Stimulated activated CD4-positive, alpha-beta T cell treated with anti-CD3 and anti-CD28 coated beads, Interleukin-1b, Interleukin-23, amount 100 ng/mL, for 1 hour (primary cell): ENCODE measurements at places on chromosomes 3 and 15.

DNA sequence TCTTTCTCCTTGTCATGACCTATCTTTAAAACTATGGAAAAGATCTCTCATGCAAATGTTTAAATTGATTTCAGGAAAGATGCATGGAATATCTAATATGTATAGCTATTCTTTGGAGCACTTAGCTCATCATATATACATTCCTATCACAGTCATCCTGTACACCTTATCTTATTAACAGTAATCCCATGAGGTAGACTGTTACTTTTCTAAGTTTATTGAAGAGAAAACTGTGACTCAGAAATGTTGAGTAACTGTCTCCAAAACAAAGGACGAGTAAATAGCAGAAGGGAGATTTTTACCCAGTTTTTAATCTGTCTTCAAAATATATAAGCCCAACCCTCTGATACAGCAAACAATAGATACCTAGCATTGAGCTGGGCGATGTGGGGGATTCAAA, 308.3 kb downstream of the GAP43 start:
- DNase-seq: no peak

GRCh38 chr3:78186404-78186803, 1146.5 kb downstream of the ROBO2 start:
- DNase-seq: no peak

DNA sequence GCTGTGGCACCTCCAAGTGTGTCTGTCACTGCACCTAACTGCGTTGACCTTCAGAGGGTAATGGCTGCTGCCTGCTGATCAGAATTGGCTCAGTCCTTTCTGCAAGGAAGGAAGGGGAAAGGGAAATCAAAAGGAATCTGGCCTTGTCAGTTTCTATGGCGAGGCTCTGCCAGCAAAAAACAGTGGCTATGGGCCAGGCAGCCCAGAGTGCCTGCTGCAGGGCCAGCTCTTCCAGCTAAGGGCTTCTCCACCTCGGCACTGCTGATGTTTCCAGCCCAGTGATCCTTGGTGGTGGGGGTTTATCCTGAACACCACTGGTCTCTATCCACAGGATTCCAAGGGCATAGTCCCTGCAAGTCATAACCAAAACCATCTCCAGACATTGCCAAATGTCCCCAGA, 184.3 kb downstream of the TJP1 start:
- DNase-seq: no peak

DNA sequence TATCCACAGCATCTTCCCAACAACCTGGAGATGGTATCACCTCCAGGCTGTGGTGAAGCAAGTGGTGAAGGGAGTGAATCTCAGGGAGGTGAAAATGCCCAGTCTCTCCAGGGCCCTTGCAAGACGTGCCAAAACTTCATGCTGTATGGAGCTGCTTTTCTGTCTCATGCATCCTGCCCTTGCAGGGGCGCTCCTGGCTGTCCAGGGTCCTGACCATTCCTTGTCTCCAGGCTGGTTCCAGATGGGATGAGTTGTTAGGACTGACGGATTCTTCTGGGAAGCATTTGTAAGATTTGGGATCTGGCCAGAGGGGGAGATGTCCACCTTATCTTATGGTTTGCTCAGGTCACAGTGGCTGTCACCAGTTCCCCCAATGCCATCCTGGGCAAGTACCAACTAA, 15.8 kb downstream of the TGM4 start:
- DNase-seq: no peak

DNA sequence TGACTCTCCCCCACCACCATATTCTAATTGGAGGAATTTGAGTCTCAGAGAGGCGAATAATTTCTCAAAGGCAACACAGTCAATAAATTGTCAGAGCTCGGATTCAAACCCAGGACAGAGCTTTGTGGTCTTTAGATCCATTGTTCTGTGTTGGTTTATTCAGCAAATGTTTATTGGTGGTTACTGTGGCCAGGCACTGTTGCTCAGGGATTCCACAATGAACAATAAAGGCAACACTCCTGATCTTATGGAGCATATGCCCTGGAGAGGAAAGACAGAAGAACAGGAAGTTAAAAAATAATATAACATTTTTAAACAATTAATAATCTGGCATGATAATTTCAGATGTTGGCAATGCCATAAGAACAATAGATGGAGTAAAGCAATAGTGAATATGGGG, 291.7 kb upstream of the NR2E3 start:
- no peak for DNase-seq

DNA sequence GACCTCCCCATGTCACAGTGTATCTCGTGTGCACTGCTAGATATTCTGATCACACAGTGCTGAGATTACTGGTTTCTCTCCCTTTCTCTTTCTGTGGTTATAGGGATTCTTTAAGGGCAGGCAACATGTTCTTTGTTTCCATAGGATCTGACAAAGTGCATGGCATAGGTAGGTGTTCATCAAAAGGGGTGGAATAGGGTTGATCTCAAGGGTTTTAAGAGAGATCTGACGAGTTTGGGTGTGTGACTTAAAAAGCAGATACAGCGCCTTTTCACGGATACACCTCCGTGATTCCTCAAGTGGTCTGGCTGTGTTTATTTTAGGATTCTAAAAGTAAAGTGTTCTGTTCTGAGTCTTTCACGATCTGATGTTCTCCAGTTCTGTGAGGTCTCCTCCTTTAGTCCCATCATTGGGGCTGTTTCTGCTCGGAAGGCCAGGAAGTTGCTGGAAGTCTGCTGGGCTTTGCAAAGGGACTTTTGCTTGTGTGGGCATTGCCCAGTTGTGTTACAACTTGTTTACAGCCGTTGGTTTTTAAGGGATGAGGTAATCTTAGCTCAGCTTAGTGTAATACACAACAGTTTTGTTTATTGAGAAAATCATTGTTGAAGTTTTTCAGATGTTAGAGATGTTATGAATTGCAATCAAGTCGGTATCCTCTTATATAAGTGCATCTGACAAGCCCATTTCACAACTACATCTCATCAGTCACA, 34.8 kb downstream of the IGF1R start:
- no peak for DNase-seq

- DNase-seq: no peak
Observed at GRCh38 chr3:172241405-172241804, 202.0 kb downstream of the FNDC3B start.

GRCh38 chr15:99476413-99477222, 89.2 kb upstream of the MEF2A start:
- DNase-seq: no peak

DNA sequence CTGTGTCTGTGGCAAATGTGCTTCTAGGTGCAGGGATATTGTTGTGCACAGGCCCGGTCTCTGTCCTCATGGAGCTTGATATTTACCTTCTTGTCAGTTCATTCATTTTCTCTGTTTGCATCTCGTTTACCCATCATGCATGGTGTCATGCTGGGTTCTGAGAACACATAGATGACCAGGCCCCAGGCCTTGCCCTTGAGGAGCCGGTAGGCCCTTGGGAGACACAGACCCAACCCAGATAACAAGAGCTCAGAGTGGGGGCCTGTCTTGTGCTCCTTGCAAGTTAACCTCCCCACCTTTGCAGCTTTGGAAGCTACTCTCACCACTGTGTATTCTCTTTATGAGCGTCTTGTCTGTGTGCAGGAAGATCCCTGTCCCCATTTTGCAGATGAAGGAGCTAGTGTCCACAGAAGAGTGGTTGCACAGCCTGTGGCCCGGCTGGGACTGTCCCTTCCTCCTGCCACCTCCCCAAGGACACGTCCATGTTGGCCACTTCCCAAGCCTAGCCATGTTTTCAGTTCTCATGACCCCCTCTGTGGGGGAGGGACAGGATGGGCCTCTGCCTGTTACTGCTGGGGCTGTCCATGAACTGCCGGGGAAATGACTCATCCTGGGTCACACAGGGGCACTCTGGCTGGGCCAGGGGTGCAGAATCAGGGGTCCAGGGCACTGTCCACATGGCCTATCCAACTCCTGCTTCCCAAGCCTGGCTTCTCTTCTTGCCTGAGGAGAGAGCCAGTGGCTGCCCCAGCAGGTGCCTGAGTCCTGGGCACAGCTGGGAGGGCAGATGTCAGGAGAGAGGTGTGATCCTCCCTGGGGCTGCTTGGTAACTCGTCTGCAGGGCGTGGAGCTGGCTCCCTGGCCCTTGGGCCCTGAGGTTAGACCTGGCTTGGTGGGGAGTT, 3.4 kb downstream of the SNX33 start:
- DNase-seq: no peak

GRCh38 chr3:107269136-107269535, 108.1 kb upstream of the CCDC54 start:
- no peak for DNase-seq

- DNase-seq: no peak
Observed at GRCh38 chr3:63911509-63911872, 692 bp downstream of the SCAANT1 start.

GRCh38 chr3:11581237-11582190, 62.2 kb downstream of the VGLL4 start:
- no peak for DNase-seq
